GM23248 (cell line): ENCODE measurements at places on chromosomes 16 and 17. TPM values are rescaled to one million over a fixed set of nuclear protein-coding genes. Genes with fewer than 3 reads are reported as not detected.

GRCh38 chr17:56995766-56996165 lies 17.8 kb downstream of the SCPEP1 start:
- H3K4me3 ChIP-seq: no peak overlapping the region
- no peaks in the 10 kb centered on the region for H3K27me3 ChIP-seq
- H3K27ac ChIP-seq: no peak overlapping the region
- no peaks in the 10 kb centered on the region for H3K36me3 ChIP-seq

DNA sequence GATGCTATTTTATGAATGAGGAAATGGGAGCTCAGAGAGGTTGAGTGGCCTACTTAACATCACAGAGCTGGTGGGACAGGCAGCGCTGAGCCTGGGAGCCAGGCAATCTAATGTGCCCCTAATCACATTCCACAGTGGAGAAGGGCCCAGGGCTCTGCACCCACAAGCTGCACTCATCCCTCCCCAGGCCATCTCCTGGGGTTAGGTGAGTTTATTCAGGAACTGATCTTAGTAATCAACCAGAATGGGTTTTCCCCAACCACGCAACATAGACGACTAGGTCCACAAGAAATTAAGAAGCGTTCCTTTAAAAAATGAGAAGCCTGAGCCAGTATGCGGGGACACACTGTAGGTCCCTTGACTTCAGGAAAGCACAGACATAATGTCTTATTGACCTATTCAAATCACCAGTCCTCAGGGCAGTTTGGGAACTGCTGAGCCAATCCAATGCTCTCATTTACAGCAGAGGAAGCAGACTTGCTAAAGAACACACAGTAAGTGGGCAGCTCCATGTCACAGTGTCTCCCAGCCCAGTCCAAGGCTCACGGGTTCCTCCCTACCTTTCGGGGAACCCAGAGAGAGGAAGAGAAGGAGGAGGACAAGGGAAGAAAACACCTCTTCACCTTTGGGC lies 2.3 kb downstream of the MPP3 start:
- peaks cover 5% of the 10 kb centered on the region; the same call in 1 of the 2 replicates for H3K36me3 ChIP-seq
- no peaks in the 10 kb centered on the region for H3K27me3 ChIP-seq
- no peak overlapping the region for H3K27ac ChIP-seq
- DNase-seq: no peak
- H3K4me1 ChIP-seq: peaks cover 14% of the 10 kb centered on the region

- no peaks in the 10 kb centered on the region for H3K36me3 ChIP-seq
- H3K27ac ChIP-seq: no peak overlapping the region
- DNase-seq: no peak
- peaks cover 43% of the 10 kb centered on the region for H3K27me3 ChIP-seq
- no peaks in the 10 kb centered on the region for H3K4me1 ChIP-seq
Measured at GRCh38 chr16:31331807-31332301, 23.1 kb upstream of the ITGAX start.

DNA sequence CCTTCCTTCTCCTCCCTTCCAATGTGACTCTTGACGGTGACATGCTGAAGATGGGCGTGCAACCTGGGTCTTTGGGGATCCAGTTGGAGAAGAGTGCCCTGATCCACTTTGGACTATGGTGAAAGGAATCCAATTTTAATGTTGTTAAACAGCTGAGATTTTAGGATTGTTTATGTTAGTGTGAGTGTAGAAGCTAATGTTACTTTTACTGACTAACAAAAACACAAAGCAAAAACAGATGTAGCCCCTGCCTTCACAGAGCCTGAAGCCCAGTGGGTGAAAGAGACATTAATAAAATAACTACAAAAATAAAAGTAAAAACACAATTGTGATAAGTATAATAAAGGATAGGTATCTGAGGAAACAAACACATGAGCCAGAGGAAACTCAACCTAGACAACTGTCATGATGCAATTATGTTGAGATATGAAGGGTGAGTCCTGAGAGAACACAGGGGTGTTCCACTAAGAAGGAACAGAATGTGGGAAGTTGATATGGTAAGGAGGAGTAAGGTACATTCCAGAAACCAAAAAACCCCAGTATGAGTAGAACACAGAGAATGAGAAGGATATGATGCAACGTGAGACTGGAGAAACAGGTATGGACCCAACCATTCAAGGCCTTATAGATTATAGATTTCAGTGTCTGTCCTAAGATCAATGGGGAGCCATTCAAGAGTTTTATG lies 115.1 kb upstream of the PMFBP1 start:
- H3K4me1 ChIP-seq: peaks cover 26% of the 10 kb centered on the region
- H3K36me3 ChIP-seq: no peaks in the 10 kb centered on the region
- no peak for DNase-seq
- no peak overlapping the region for H3K4me3 ChIP-seq
- no peak overlapping the region for H3K27ac ChIP-seq

- H3K36me3 ChIP-seq: no peaks in the 10 kb centered on the region
- H3K4me3 ChIP-seq: no peak overlapping the region
- H3K27me3 ChIP-seq: peaks cover 21% of the 10 kb centered on the region; the same call in 1 of the 2 replicates
- no peaks in the 10 kb centered on the region for H3K4me1 ChIP-seq
- DNase-seq: no peak
Measured at GRCh38 chr17:16935786-16936185, 36.1 kb downstream of the TNFRSF13B start.

DNA sequence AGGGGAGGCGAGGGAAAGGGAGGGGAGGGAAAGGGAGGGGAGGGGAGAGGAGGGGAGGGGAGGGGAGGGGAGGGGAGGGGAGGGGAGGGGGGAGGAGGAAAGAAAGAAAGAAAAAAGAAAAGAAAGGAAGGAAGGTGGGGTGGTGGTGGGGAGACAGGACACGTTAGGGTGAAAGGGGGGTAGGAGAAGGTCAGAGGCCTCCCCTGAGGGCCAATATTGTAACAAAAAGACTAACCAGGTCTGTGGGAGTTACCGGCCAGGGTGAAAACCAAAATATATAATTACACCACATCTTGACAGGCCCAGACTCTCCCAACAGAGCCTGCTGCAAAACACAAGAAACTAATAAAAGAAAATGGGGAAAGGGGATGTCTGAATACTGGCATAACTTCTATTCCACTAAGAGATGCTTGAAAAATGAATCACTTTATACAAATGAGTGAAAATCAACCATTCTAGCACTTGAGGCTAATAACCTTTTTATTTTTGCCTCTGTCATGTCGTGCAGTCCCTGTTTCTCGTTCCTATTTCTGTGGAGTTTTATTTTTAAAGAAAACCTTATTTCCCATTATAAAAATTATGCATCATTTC lies 10.0 kb downstream of the WDR45B start:
- H3K27ac ChIP-seq: 0 out of 2 replicates have a peak overlapping the region, but pooled peaks have one; percentile 12
- H3K4me1 ChIP-seq: no peaks in the 10 kb centered on the region
- H3K4me3 ChIP-seq: no peak overlapping the region
- DNase-seq: no peak
- no peaks in the 10 kb centered on the region for H3K27me3 ChIP-seq

DNA sequence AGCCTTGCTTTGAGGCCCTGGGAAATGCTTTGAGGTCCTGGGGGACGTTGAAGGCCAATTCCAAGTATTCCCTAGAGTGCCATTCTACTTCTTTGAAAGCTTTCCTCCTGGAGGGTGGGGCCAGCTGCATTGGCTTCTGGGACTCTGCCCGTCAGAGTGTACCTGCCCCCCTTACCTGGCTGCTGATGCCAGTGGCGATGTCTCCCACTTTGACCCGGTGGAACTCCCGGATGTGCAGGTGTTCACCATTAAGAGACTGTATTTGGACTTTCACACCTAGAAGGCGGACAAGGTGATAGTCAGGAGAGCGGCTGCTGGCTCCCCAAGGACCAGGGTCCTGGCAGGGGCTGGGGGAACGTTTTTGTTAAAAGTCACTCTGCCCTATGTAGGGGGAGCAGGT lies 3.1 kb upstream of the SPATA32 start:
- H3K36me3 ChIP-seq: peaks cover 36% of the 10 kb centered on the region
- H3K4me3 ChIP-seq: no peak overlapping the region
- no peak for DNase-seq
- no peak overlapping the region for H3K27ac ChIP-seq
- H3K27me3 ChIP-seq: no peaks in the 10 kb centered on the region

Gene NSMCE1
- total RNA-seq: 45.3 and 69.3 TPM in 2 replicates

DNA sequence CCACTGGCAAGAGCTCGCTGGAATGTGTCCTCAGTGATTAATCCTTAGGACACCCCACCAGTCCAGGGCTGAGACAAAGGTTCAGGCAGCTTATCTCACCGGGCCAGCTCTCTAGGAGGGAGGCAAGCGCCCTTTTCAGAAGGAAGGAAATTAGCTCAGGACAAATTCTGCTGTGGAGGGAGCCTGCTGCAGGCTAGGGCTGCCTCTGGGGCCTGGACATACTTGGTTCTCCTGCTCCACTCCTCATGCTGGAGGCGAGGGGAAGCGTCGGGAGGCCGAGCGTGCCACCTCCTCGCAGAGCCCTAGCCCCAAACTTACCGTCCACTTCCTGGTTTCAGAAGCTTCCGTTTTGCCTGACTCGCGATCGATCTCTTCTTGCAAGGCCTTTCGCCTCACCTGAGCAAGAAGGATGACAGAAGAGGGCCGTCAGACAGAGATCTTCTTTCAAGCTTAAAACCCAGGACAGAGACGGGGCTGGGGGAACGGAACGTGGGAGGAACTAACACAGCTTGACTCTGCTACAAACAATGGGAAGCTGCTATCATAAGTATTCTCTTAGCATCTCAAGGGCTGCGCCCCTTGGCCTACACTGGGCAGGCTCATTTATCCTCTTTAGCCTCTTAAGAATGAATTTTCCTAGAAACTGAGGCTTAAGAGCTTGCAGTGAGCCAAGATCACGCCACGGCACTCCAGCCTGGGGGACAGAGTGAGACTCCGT lies 7.7 kb downstream of the KNOP1 start:
- no peak overlapping the region for H3K27ac ChIP-seq
- no peaks in the 10 kb centered on the region for H3K27me3 ChIP-seq
- peaks cover 4% of the 10 kb centered on the region; the same call in 1 of the 2 replicates for H3K36me3 ChIP-seq
- no peaks in the 10 kb centered on the region for H3K4me1 ChIP-seq
- no peak overlapping the region for H3K4me3 ChIP-seq

GRCh38 chr16:75265911-75266701 lies 14.7 kb upstream of the BCAR1 start:
- H3K36me3 ChIP-seq: no peaks in the 10 kb centered on the region
- peak overlapping the region; percentile 71; the same call in 1 of the 2 replicates for H3K27ac ChIP-seq
- no peaks in the 10 kb centered on the region for H3K27me3 ChIP-seq
- peak; percentile 85 for DNase-seq
- H3K4me3 ChIP-seq: peak overlapping the region; percentile 76
- H3K4me1 ChIP-seq: peaks cover 28% of the 10 kb centered on the region

- H3K4me1 ChIP-seq: peaks cover 14% of the 10 kb centered on the region
- no peaks in the 10 kb centered on the region for H3K36me3 ChIP-seq
- no peaks in the 10 kb centered on the region for H3K27me3 ChIP-seq
- DNase-seq: no peak
- H3K27ac ChIP-seq: no peak overlapping the region
Measured at GRCh38 chr17:27368151-27368795, 74.4 kb downstream of the WSB1 start.

Gene ZNF764
- 3.0 and 8.8 TPM in 2 replicates for total RNA-seq

Gene OMG
- total RNA-seq: not detected in 2 replicates

DNA sequence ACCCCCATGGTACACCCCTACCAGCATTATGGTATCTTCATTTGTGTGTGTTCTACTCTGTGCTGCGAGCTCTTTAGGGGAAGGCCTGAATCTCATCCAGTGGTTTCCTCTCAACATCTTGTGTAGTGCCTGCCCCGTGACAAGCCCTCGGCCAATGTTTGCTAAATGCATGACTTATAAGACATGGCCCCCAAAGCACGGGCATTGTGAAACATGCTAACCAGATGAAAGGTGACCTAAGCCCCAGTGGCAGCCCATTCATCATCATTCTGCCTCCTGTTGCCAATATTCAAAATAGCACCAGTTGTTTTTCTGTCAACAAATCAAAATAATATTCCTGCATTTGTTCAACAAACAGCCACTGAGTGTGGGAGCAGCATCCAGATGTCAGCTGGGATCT lies 108.8 kb upstream of the HSBP1 start:
- no peak overlapping the region for H3K27ac ChIP-seq
- DNase-seq: no peak
- no peak overlapping the region for H3K4me3 ChIP-seq
- no peaks in the 10 kb centered on the region for H3K4me1 ChIP-seq

DNA sequence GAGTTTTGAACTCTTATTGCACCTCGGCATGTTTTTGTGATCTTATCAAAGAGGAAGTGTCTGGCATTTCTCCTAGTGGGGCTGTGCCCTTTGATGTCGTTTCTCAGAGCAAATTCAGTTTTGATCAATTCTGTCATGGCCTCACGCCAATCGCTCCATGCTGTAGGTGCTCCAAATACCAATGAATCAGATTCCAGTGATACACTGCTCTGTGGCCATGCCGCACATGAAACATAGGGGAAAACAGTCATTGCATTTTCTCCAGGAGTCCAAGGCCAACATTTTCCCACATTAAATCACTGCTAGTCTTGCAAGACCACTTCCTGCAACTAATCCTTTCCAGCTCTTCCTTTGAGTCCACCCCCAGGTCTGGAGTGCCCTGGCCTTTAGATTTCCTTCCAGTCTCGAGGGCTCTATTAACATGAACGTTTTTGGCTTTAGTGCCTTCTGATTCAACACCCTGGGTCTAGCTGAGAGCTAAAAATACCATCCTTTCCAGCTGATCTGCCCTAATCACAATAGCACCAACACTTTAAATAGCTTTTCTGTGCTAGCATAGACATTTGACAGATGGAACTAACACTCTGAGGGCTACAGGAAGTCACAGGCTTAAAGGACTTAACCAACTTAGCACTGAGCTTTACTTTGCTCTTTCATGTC lies 18.2 kb upstream of the RASL10B start:
- peak overlapping the region; percentile 82 for H3K27ac ChIP-seq
- H3K36me3 ChIP-seq: peaks cover 35% of the 10 kb centered on the region
- no peaks in the 10 kb centered on the region for H3K27me3 ChIP-seq

DNA sequence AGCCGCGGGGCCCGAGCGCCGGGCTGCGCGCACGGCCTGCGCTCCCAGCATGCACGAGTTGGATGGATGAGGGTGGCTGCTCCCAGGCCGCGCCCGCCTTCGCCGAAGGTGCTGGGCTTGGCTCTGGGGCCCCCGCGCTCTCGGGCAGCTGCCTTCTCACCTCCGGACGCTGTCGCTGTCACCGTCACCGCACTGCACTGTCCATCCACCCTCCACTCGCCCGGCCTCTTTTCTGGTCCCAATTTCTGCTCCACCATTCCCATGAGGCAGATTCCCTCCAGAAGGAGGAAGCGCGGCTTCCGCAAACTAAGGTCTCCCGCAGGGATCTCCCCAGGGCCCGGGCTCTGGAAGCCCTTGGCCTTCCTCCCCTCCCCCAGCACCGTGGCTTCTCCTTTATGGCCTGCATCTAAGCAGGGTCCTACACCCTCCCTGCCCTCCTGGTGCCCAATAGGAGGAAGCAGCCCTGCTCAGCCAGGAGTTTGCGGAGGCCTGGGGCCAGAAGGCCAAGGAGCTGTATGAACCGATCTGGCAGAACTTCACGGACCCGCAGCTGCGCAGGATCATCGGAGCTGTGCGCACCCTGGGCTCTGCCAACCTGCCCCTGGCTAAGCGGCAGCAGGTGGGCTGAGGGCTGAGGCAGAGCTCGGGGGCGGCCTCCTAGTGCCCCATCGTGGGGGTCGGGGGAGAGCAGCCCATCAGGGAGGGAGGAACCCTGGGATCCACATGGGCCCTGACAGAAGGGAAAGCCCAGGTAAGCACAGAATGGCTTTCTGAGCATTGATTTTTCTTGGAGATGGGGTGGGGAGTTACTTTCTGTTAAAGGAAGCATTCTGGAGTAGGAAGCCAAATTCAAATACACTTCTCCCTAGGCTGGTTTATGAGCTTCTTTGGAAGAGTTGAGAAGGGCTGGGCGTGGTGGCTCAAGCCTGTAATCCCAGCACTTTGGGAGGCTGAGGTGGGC lies 899 bp downstream of the ACE start:
- peaks cover 13% of the 10 kb centered on the region for H3K4me1 ChIP-seq
- peak overlapping the region; percentile 73 for H3K4me3 ChIP-seq
- peak; percentile 42 for DNase-seq
- H3K27me3 ChIP-seq: no peaks in the 10 kb centered on the region
- no peaks in the 10 kb centered on the region for H3K36me3 ChIP-seq

- H3K4me3 ChIP-seq: no peak overlapping the region
- no peak overlapping the region for H3K27ac ChIP-seq
- H3K4me1 ChIP-seq: 0 out of 2 replicates have a peak, but pooled peaks cover 8% of the 10 kb centered on the region
- H3K27me3 ChIP-seq: no peaks in the 10 kb centered on the region
- peak; percentile 28 for DNase-seq
Measured at GRCh38 chr16:48291303-48291702, 44.0 kb upstream of the ABCC11 start.
